ENCODE measurements at places on chromosomes 5 and 9.
A peak's percentile ranks its signal among the peaks of the same experiment; 100 is the strongest.

GRCh38 chr5:125228363-125229070 is 482.1 kb upstream of the ZNF608 start:
- DNase-seq: no peak

GRCh38 chr9:96294159-96294545 is 7.8 kb downstream of the HSD17B3 start:
- DNase-seq: no peak

DNA sequence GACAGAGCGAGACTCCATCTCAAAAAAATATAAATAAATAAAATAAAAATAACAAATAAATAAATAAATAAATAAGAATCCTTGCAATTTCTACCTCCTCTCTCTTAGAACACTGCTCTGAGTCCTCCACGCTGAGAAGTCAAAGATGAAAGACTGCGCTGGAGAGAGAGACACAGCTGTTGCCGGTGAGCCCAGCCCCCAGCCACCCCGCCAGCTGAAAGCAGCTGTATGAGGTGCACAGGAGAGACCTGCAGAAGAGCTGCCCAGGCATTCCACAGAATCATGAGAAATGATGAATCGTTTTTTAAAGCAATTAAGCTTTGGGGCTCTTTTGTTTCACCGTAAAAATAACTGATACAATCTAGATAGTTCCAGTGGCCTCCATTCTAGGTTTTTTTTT is 16.3 kb upstream of the STRBP start:
- DNase-seq: no peak

- peak; percentile 79 for DNase-seq
Measured at GRCh38 chr9:114291064-114291474, 31.8 kb upstream of the ORM1 start.

DNA sequence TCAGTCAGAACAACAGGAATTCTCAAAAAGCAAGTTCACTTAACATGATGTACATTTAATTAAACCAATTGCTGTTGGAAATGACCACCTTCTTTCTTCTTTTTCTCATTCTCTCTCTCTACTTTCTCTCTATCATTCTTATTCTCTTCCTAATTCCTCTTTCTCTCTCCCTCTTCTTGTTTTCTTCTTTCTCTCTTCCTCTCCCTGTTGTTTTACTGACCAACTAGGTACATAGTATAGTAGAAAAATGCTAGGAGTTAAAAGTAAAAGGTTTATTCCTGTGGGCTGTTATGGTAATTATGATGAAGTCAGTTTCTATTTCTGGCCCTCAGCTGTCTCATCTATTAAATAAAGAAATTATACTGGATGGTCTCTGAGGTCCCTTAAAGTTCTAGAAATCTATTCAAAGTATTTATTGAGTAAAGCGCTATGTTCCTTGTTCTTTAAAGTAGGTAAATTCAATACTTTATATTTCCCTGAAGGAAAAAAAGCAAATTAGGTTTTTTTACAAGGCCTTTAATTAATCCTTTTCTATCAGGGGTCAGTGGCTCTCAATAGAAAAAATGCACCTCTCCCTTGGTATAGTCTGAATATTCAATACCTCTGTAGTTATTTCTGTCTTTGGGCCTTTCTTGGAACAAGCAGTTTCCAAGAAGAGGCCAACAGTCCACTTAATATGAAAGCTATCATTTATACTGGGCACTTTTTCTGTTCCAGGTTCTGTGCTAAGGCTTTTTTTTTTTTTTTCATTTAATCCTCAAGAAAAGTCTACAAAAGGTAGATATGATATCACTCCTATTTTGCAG is 102.3 kb upstream of the SLC30A5 start:
- DNase-seq: no peak

DNA sequence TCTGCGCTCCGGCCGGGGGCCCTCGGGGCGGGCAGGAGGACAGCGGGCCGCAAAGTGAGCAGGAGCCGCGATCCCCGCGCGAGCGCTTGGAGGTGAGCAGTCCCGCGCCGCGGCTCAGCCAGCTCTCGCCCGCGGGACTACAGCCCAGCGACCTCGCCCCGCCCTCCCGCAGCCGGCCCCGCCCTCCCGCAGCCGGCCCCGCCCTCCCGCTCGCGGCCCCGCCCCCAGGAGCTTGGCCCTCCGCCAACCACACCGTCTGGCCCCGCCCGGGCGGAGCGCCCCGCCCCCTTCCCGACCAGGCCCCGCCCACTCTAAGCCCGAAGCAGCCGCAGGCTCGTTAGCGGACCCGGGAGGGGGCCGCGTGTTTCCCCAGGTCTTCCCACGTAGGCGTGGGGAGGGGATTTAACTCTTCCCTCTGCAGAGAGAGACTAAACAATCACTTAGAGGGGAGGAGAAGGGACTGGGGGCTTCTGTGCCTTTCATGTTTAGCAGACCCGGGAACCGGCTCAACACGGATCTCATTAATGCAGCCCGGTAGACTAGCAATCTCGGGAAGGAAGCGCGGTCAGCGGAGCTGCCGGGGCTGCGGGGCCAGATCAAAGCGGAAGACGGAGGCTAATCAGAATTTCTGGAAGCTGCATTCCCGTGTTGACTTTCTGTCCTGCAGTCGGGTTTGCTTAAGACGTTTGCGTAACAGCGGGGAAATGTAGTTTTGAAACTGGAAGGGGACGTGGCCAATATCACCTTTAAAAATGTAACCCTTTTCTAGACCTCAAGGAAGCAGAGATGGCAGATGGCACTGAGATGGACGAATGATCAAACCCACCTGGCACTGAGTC is at the start of gene MYO10:
Gene MYO10, minus strand, starts transcription at position 139 of the 839 bp plus-strand sequence. CDS start 480 bp downstream, outside the sequence.
- DNase-seq: no peak

- no peak for DNase-seq
Measured at GRCh38 chr9:123431581-123431980, 75.6 kb downstream of the CRB2 start.

DNA sequence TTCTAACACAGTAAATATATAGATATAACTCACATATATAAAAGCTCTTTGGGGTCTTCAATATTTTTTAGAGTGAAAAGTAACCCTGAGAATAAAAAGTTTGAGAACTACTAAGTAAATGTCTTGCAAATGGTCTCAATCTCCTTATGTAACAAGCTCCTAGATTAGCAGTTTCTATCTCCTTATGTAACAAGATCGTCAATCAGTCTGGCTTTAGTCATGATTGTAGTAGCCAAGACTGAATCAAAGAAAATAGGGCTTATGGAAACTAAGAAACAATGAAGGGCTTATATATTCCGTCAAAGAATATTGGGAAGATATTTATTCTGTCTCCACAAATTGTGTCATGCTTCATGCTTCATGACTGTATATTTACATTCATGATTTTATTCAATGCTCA is 22.4 kb upstream of the FREM1 start:
- no peak for DNase-seq

GRCh38 chr5:143758750-143759149 is 53.2 kb upstream of the HMHB1 start:
- DNase-seq: no peak

DNA sequence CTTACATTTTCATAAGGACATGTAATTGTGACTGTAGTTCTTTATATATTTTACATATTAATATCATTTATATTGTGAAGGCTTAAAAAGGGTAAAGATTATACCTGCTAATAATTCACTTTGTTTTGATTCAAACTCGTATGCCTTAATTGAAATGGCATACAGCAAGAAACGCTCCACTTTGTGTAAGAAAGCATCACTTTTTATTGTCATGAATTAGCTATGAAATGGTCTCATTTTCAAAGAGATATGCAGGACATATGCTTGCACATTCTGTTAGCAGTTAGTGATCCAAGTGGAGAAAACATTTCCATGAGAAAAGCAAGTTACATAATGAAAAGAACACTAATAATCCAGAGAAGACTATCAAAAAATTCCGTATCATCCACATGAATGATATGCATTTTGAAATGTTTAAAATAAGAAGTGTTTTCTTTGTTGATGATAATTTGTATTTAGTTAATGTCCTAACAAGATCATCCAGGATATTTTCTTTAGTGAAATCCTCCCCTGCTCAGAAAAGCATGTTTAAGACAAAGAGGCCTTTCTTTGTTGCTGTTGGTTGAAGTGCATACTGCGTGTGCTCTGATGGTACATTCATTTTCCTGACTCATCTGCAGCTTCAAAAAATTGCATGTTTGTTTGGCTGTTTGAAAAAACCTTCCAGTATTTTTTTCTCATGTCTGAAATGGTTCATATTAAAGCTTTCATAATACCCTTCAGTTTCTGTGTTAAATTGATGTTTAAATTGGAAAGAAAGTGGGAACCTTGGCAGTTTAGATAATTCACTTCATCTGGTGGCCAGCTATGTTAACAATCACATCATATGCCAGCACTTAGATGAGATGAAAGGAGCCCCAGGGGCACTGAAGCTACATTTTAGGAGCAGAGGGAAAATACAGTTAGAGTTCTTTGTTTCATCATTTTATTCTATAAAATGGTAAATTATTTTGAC is 242.2 kb downstream of the CSNK1G3 start:
- no peak for DNase-seq

- DNase-seq: no peak
Measured at GRCh38 chr9:111102793-111103464, 64.7 kb upstream of the LPAR1 start.

- DNase-seq: no peak
Measured at GRCh38 chr5:52648726-52649125, 139.0 kb upstream of the ITGA1 start.

GRCh38 chr9:129595311-129595741 is 25.6 kb downstream of the C9orf50 start:
- DNase-seq: no peak

- DNase-seq: no peak
Measured at GRCh38 chr5:92695123-92696003, 885.7 kb downstream of the NR2F1-AS1 start.

DNA sequence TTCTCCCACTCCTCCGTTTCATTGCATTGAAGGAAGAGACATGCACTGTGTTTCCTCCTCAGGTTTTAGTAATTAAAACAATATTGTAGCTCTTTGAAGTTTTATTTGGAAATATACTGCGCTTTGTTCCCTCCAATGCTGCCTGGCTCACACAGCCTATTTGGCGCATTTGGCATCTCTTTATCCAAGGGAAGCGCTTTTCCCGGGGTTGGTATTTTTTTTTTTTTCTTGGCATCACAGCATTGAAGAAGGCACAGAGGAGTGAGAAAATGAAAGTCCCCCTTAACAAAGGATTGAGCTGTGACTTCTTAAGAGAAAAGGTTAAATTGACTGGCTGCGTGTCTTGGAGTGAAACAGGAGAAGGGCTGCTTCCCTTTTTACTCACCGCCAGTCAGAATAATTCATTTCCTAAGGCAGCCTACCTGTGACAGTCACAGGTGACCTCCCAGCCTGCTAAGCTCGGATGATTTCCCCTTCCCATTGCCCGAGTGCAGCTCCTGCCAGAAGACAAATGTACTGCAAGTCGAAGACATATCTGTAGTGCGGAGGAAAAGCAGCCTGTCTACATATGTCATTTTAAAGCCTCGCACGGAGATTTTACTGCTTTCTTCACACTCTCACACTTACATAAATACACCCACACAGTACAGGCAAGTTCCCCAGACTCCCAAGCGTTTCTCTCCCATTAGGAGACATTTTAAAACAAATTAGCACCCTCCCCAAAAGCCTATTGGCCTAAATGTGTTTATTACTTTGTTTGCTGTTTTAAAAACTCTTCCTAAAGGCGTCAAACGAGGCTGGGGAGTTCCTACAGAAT is 665.5 kb upstream of the ZNF608 start:
- DNase-seq: peak; percentile 25

DNA sequence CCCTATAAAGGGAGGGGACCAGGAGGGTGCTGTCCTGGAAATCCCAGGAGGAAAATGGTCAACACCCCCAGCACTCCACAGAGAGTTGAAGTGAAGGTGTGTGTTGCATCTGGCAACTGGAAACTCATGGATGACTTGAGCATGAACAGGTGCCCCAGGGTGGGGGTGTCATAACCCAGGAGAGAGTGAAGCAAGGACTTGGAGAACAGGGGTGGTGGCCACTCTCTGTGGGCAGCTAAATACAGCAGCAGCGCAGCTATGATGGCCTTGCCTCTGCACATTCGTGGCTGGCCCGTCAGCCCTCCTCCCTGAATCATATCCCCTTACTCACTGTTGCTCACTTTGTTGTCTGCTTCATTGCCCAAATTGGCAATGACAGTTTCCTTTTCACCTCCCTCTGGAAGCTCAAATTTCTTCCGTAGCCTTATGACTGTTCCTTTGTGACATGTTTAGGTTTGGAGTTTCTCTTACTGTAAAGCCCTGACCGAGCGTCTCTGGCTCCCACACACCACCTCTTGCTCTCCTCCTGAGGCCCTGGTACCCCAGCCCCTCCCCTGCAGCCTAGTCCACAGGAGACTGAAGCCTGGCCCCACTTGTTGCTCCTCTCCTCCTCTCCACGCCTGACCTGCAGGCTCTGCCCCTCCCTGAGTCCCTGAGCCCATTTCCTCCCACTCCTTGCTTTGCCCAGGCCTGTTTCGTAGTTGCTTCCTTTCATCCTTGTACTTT is 185.8 kb downstream of the CD180 start:
- no peak for DNase-seq

- DNase-seq: no peak
Measured at GRCh38 chr9:70477907-70478480, 63.5 kb upstream of the KLF9 start.

DNA sequence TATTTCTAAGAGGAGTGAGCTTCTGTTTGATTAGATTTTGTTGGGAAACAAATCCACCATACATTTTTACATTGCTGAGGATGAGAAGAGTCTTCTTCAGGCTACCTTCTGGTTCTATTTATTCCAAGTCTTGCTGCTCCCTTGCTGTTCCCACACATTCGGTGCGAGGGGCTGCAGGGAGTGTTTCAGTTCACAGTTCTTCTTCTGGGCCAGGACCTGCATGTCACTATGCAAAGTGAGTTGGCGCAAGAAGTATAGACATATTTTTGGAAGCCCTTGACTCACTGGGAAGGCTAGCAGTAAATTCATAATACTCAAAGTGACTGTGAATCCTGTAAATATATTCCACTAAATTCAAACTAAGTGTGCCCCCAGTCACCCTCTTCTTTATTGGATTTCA is 657.9 kb downstream of the TAF11L14 start:
- DNase-seq: no peak

- DNase-seq: peak; percentile 94
Measured at GRCh38 chr5:18959535-18959934, 1028.5 kb downstream of the CDH18 start.

DNA sequence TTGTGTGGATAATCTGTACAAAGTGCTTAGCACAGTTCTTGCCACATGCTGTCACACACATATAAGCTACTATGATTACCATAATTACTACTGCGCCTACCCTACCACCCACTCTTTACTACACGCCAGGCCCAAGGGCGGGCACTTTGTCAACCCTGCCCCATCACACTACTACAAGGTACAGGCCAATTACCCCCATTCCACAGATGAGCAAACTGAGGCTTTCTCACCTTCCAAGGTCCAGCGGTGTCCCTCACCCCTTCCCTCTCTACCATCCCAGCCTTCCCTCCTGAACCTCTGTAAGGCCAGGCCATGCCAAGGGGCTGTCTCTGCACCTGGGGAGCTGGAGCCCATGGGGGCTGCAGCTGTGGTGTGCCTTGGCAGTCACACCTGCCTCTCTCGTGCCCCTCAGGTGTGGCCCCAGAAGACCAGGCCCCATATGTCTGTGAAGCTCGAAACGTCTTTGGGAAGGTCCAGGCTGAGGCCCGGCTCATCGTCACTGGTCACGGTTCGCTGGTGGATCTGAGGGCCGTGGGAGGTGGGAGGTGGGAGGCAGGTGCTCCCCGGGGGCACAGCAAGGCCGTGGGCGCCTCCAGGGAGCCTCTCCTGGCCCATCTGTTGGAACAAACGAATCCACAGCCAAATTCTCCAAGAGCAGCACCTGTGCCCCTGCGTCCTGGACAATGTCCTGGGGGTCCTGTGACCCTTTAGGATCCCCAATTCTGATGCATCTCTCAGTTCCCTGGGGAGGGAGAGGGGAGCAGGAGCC is 54.6 kb downstream of the HMCN2 start:
- DNase-seq: no peak

- no peak for DNase-seq
Measured at GRCh38 chr9:92488681-92489550, 6.6 kb upstream of the ASPN start.

- DNase-seq: no peak
Measured at GRCh38 chr5:150490296-150490669, 17.6 kb upstream of the NDST1 start.

All from NCI-H1694 (cell line).